Posterior vena cava (tissue), 2 donors: ENCODE measurements at places on chromosomes 7 and 10. TPM values are rescaled to one million over a fixed set of nuclear protein-coding genes. Genes with fewer than 3 reads are reported as not detected.

- DNase-seq = no peak
Observed at GRCh38 chr7:121355574-121355973, 26.8 kb downstream of the WNT16 start.

DNA sequence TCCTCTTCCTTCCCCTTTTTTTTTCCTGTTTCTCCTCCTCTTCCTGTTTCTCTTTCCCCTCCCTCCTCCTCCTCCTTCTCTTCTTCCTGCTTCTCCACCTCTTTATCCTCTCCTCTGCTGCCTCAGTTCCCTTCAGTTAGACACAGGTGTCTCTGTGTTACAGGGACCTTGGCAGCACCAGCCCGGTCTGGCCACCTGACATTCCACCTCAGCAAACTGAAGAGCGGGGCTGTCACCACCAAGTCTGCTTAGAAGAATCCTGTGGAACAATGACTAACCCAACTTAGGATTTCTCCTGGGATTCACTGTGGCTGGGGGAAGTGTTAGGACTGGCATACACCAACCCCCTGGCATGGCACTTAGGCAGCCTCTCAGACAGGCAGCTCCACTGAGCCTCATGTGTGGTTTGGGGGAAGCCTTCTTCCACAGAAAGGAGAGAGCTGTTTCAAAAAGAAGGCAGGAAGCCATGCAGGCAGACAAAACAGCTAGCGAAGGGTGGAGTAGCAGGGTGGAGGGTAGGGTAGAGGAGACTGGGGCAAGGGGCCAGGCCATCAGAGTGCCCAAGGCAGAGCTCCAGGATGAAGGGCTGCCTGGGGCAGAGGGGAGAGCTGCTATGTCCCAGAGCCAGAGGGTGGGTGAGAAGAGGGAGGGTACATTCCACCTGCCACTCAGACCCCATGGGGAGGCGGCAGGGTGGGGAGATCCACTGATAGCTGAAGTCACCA, 13.2 kb upstream of the GDF10 start:
- DNase-seq = no peak

- peak; percentile 84 for DNase-seq
Observed at GRCh38 chr10:13439313-13440184, 89.3 kb downstream of the BEND7 start.

GRCh38 chr7:147771344-147771743, 819.2 kb upstream of the C7orf33 start:
- DNase-seq = no peak

GRCh38 chr7:7667187-7667586, 26.6 kb downstream of the UMAD1 start:
- no peak for DNase-seq

HOGA1 gene
- 1.5 TPM for total RNA-seq
